ENCODE measurements at places on chromosomes 7 and 10. TPM values are rescaled to one million over a fixed set of nuclear protein-coding genes. Genes with fewer than 3 reads are reported as not detected.

GRCh38 chr10:111137007-111137406, 60.2 kb downstream of the ADRA2A start:
- H3K36me3 ChIP-seq, result no peaks in the 10 kb centered on the region
- no peaks in the 10 kb centered on the region for H3K27me3 ChIP-seq
- no peak overlapping the region for H3K4me3 ChIP-seq
- no peak overlapping the region for H3K27ac ChIP-seq
- H3K4me1 ChIP-seq, result no peaks in the 10 kb centered on the region
- no peak for DNase-seq

DNA sequence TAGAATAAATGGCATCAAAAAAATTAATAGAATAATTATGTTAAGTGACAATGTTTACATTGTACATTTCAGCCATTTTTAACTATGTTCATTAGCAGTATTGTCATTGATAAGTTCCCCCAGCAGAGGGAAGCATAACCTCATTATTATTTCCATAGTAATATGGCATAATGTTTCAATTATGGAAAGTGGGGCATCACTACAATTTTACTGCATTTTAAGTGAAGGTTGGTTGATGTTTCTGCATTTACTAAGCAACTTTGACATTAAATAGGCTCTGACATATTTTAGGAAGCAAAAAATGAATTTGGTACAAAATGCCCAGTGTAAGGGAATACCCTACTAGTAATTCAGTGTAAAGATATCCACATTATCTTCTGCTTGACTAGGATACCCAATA, 218.3 kb downstream of the SEMA3A start:
- H3K36me3 ChIP-seq, result no peaks in the 10 kb centered on the region
- H3K27me3 ChIP-seq, result no peaks in the 10 kb centered on the region
- DNase-seq, result no peak
- no peaks in the 10 kb centered on the region for H3K4me1 ChIP-seq
- no peak overlapping the region for H3K4me3 ChIP-seq
- H3K27ac ChIP-seq, result no peak overlapping the region

- DNase-seq, result no peak
- no peak overlapping the region for H3K4me3 ChIP-seq
- H3K27ac ChIP-seq, result no peak overlapping the region
- H3K4me1 ChIP-seq, result no peaks in the 10 kb centered on the region
Observed at GRCh38 chr10:101778151-101778780, 2.4 kb upstream of the FGF8 start.

DNA sequence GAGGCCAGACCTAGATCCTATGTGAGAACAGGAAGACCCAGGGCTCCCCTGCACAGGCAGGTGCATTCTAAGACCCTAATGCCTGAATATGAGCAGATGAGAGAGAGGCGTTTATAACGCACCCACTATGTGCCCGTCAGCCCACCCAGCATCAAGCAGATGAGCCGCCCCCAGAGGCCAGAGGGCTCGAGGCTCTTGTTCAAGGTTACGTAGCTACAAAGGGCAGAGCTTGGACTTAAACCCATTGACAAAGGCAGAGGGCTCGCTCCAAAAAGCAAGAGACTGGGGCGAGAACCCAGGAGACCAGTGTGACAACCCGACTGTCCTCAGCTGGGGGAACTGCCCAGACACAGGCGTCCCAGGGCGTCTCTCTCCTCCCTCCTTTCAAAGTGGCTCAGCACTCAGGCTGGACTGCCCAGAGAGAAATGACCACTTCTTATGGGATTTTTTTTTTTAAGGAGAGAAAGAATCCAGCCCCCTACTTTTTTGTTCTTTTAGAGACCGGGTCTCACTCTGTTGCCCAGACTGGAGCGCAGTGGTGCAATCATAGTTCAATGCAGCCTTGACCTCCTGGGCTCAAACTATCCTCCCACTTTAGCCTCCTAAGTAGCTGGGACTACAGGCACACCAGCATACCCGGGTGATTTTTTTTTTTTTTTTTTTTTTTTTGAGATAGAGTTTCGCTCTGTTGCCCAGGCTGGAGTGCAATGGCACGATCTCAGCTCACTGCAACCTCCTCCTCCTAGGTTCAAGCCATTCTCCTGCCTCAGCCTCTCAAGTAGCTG, 40.1 kb downstream of the TNRC18 start:
- no peak for DNase-seq
- peaks cover 7% of the 10 kb centered on the region for H3K36me3 ChIP-seq
- H3K27ac ChIP-seq, result no peak overlapping the region
- H3K27me3 ChIP-seq, result no peaks in the 10 kb centered on the region
- H3K4me1 ChIP-seq, result no peaks in the 10 kb centered on the region

DNA sequence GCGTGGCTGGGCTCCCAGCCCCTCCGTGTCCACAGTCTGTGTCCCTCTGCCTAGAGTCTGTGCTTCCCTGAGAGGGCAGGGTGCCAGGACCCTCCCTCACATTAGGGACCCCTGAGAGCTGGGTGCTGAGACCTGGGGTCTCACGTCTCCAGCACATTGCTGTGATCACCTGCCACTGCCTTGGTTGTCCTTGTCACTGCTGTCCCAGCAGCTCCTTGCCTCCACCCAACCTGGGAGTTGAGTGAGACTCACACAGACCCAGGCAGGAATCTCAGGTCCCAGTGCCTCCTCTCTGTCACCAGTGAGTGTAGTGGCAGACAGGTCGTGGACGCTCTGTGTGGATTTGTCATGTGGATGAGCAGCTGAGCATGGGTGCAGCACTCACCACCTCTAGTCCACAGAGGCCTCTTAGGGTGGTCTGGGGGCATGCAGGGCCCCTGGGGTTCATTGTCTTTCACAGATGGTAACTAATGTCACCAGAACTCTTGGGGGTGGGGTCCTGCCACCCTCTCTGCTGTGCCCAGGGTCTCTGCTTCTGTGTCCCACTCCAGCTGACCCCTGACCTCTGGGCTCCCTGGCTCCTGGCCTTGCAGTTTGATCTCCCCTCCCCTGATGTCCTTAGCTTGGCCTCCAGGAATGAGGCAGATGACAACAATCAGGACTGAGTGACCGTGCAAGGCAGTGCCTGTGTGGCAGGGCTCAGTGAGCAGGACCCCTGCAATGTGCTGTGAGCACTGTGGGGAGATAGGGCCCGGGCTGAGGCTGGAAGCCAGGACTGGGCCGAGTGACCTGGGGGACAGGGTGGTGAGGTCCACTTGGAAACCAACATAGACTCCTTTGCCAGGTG, 18.9 kb downstream of the ZNF783 start:
- H3K27ac ChIP-seq, result no peak overlapping the region
- DNase-seq, result no peak
- H3K27me3 ChIP-seq, result no peaks in the 10 kb centered on the region
- H3K4me1 ChIP-seq, result no peaks in the 10 kb centered on the region
- no peak overlapping the region for H3K4me3 ChIP-seq
- H3K36me3 ChIP-seq, result no peaks in the 10 kb centered on the region

DNA sequence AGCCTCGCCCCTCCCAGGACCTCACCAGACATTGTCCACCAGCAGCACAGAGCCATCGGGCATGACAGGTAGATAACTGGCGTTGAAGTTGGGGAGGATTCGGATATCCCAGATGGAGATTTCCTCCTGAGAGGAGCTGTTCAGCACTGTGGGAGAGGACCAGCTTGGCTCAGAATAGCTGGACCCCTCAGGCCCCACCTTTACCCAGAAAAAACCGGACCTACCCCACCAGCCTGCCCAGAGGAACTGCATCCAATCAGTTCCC, 1.5 kb downstream of the TRAPPC14 start:
- no peak overlapping the region for H3K27ac ChIP-seq
- H3K36me3 ChIP-seq, result peaks cover 4% of the 10 kb centered on the region
- H3K4me3 ChIP-seq, result peak overlapping the region; percentile 97
- H3K4me1 ChIP-seq, result peaks cover 13% of the 10 kb centered on the region
- no peaks in the 10 kb centered on the region for H3K27me3 ChIP-seq
- no peak for DNase-seq

- no peak overlapping the region for H3K27ac ChIP-seq
- no peaks in the 10 kb centered on the region for H3K4me1 ChIP-seq
- H3K27me3 ChIP-seq, result no peaks in the 10 kb centered on the region
- no peaks in the 10 kb centered on the region for H3K36me3 ChIP-seq
- DNase-seq, result no peak
Observed at GRCh38 chr7:100830396-100830795, 3.1 kb upstream of the EPHB4 start.

DNA sequence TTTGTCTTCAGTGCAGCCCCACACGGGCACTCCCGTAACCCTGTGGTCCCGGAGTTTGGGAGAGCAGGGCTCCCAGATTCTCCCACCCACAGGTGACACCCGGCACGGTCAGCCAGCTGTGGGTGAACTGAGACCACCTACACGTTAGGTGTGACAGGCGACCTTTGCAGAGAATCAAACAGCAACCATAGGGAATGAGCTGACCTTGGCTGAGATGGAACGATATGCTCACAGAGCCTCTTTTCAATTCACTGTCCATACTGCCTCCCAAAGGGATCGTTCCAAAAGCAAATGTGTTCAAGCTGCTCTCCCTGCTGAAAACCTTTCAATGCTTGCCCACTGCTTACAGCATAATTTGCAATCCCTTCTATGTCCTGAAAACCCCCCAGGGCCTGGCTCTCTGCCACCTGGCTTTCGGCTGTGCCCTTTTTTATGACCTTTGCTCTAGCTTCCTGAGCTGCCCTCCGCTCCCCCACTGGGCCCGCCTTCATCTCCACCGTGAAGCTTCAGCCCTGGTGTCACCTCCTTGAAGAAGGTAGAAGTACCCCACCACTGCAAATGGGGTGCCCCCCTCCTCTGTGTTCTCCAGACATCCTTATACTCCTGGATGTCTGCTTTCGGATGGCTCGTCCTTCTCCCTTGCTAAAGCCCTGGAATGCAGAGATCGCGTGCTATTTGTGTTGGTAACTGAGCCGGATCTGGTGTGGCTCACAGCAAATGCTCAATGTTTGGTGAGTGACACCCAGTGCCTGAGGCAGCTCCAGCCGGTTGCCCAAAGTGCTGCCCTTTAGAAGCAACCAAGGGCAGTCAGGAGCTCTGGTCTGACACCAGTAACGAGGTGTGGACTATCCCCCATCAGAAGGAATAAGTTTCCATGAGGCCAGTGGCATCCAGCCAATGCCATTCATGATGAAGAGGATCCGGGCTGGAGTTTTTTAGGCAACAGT, 90.4 kb downstream of the KIAA1549 start:
- peak overlapping the region; percentile 20 for H3K4me3 ChIP-seq
- no peak overlapping the region for H3K27ac ChIP-seq
- H3K36me3 ChIP-seq, result no peaks in the 10 kb centered on the region
- DNase-seq, result peak; percentile 78
- H3K4me1 ChIP-seq, result peaks cover 7% of the 10 kb centered on the region

DNA sequence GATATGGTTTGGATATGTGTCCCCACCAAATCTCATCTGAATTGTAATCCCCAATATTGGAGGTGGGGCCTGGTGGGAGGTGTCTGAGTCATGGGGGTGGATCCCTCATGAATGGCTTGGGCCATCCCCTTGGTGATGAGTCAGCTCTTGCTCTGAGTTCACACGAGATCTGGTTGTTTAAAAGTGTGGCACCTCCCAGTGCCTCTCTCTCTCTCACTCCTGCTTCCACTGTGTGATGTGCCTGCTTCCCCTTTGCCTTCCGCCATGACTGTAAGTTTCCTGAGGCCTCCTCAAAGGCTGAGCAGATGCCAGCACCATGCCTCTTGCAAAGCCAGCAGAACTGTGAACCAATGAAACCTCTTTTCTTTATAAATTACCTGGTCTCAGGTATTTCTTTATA, 4.8 kb upstream of the GCK start:
- no peak overlapping the region for H3K27ac ChIP-seq
- no peaks in the 10 kb centered on the region for H3K4me1 ChIP-seq
- DNase-seq, result no peak
- no peaks in the 10 kb centered on the region for H3K36me3 ChIP-seq

DNA sequence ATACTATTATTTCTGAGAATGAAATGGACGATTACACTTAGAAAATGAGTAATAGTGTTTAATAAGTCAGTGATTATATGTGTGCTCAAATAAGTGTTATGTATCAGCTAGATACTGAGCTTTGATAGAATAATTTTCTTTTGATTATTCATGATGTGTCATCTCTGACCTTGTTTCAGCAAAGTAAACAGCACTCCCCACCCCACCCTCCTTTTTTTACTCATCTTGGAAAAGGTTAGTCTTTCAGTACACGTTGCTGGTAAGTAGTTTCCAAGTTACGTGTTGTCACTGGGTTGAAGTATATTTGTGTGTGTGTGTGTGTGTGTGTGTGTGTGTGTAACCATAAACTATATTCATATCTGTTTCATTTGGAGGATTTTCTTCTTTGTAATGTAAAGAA, 84.1 kb downstream of the GNAI1 start:
- no peaks in the 10 kb centered on the region for H3K36me3 ChIP-seq
- H3K27ac ChIP-seq, result no peak overlapping the region
- H3K4me3 ChIP-seq, result no peak overlapping the region

DNA sequence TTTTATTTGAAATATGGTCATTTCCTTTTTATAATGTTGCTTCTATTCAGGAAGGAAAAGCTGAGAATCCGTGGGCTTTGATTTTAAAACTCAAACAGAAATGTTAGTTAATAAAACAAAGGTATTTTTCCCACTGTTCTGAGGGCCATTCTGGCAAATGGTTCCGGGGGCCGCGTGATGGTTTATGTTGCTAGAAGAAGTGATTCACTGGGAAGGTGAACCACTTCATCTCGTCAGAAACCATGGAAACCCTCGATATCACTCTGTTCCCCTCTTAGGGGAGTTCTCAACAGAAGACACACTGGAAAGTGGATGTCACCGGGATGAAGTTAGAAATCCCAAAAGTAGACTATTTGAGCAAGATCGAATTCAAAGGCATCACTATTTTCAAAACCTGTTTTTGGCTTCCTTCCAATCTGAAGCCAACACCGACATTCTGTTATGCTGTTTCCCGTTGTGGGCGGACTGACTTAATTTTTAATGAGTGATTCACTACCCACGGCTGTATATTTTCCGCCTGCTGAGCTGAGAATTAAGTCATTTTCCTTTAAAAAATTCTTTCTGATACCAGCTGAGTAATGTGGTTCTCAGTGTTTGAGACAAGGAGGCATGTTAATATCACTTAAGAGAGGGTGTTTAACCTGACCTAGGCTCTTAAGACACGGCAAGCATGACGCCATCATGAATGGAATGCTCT, 84.1 kb downstream of the PTPRE start:
- no peak overlapping the region for H3K4me3 ChIP-seq
- H3K4me1 ChIP-seq, result no peaks in the 10 kb centered on the region
- no peaks in the 10 kb centered on the region for H3K36me3 ChIP-seq
- peak overlapping the region; percentile 12 for H3K27ac ChIP-seq
- no peak for DNase-seq

DNA sequence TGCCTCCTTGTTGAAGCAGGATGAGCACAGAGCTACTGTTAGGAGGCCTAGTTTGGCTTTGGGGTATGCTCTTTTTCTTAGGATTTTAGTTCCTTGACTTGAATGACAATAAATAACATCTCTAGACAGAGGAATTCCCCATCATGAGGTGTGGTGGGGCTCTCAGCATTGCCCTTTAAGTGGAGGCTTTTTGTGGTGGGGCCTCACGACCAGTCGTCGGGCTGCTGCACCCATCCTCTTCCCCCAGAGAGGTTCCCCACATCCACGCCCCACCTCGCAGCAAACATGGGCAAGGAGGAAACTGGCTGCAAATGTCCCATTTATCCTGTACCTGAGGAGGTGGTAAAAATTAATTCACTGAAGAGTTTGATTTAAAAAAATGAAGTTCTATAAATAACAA, 36.1 kb upstream of the TARP start:
- no peaks in the 10 kb centered on the region for H3K4me1 ChIP-seq
- no peak for DNase-seq
- H3K27me3 ChIP-seq, result no peaks in the 10 kb centered on the region
- H3K27ac ChIP-seq, result no peak overlapping the region

Gene ZDHHC4
- total RNA-seq, result 36.0 TPM

Gene CCDC146
- total RNA-seq, result 3.3 TPM

Gene LFNG
- total RNA-seq, result 1.7 TPM

Gene PRR15
- total RNA-seq, result not detected

Gene GRK5
- total RNA-seq, result 6.4 TPM

Gene LIPK
- total RNA-seq, result not detected

Gene NSUN5
- 7.5 TPM for total RNA-seq

Data from right lobe of liver (tissue), 6 donors.